ENCODE measurements at places on chromosomes 16 and 17.

GRCh38 chr16:84501077-84501735 lies 3.3 kb downstream of the MEAK7 start:
- no peak for DNase-seq

- no peak for DNase-seq
Measured at GRCh38 chr16:363110-363765, 7.1 kb downstream of the MRPL28 start.

DNA sequence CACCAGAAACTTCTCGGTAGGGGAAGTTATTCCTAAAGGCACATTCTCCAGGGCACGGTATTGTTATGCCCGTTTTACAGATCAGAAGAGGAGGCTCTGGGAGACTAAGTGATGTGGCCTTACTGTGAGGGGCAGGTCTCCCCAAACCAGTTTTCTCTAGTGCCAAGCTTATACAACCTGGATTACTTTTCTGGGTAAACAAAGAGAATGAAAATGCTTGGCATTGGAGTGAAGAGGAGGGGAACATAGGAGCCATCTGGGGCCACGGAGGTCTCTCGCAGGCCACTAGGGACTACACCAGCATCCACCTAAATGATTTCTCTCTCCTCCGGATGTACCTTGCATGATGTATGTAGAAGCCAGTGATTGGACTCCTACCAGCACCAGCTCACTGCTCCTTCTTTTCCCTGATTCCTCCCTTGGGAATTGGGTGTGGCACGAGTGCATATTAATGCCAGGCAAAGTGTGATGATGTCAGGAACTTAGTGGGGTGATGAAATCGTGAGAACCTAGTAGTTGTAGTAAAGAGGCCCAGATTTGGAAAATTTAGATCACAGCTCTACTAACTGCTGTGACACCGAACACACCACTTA lies 674 bp downstream of the TOM1L1 start:
- DNase-seq = no peak

DNA sequence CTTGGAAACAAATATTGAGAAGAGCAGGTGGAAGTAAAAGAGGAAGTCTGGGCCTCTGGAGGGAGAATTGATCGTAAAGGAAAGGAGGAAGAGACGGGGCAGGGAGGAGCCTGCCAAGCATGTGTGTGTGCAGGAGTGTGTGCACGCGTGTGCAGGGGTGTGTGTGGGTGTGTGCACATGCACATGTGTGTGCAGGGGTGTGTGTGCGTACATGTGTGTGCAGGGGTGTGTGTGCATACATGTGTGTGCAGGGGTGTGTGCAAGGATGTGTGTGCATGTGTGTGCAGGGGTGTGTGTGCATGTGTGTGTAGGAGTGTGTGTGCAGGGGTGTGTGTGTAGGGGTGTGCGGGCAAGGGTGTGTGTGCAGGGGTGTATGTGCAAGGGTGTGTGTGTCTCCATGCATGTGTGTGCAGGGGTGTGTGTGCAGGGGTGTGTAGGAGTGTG lies 10.0 kb downstream of the CEP295NL start:
- DNase-seq = no peak

GRCh38 chr17:73255671-73256181 lies 6.0 kb downstream of the CPSF4L start:
- peak; percentile 23 for DNase-seq

DNA sequence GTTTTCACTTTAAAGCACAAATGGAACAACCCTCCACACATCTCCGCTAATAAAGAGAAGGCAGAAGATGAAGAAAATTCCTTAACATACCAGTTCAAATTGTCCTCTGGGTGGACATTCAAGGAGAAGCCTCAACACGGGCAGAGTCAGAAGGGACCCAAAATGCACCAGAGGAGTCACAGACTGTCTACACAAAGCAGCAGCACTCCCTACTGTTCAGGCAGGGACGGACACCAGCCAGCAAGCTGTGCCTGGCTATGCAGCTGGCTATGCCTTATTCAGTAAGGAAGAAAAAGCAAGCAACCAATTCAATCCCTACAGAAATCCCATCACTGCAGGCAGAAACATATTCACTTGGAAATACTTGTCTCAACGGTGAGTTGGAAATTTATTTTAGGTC lies 8.1 kb downstream of the DNAJC7 start:
- DNase-seq = no peak

DNA sequence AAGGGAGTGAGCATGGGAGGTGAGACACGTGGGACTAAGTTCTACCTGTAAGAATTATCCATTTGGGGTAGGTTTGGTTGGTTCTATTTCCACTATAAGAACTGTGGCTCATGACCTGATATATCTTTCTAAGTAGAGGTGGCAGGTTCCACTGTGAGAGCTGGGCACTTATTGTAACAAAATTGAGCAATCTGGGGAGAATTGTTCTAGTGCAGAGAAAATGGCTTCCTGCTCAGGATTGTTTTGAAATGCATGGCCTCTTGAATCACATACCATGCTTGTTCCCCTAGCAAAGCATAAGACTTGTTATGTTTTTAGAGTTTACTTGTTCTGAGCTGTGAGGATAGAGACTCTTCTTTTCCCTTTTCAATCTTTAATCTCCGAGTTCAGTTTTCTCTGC lies 125.9 kb downstream of the MAP2K6 start:
- DNase-seq = no peak
